ENCODE measurements at places on chromosomes 1 and 21.

GRCh38 chr1:158509471-158510156 lies 37.6 kb downstream of the OR10R2 start:
- DNase-seq: no peak

DNA sequence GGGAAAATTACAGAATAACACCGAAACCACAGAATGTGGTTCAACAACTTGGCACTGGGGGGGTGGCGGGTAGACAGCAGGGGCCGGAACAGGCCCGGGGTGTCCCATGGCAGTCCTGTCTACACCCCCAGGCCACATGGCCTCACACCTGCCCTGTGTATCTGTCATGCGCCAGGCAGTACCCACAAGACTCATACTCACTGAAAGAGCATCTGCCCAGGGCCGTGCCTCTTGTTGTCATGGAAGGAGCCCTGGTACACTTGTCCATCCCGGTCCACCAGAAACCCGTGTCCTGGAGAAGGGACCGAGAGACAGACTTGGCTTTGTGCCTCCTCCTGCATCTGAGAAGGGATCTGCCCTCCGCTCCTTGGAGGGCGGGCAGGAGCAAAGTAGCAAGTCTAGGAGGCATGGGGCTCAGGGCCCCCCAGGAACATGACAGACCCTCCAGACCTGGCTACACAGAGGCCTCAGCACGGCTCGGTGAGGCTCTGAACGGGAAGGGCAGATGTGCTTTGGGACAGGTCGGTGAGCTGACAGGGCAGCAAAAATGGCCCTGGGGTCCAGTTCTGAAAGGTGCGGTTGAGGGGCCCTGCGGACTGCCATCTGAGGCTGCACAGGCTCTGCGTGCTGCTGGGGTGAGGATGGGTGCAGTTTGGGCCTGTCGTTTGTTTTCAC lies 5.6 kb downstream of the MORN1 start:
- no peak for DNase-seq

GRCh38 chr1:13666317-13666716 lies 33.7 kb upstream of the PRDM2 start:
- DNase-seq: no peak

DNA sequence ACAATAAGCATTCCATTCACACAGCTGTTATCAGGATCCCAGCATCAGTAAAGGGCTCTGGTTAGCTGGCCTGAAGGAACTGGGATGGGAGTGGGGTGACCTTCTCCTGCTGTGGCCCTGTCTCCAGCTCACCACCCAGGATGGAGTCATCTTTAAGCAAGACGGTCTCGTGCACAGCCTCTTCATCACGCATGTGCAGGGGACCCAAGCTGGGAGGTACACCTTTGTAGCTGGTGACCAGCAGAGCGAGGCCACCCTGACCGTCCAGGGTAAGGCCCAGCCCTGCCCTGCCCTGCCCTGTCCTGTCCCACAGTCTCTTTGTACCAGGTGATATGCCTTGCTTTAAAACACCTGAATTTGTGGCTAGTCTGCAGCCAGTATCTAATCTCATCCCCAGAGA lies 24.3 kb downstream of the IGFN1 start:
- DNase-seq: no peak

DNA sequence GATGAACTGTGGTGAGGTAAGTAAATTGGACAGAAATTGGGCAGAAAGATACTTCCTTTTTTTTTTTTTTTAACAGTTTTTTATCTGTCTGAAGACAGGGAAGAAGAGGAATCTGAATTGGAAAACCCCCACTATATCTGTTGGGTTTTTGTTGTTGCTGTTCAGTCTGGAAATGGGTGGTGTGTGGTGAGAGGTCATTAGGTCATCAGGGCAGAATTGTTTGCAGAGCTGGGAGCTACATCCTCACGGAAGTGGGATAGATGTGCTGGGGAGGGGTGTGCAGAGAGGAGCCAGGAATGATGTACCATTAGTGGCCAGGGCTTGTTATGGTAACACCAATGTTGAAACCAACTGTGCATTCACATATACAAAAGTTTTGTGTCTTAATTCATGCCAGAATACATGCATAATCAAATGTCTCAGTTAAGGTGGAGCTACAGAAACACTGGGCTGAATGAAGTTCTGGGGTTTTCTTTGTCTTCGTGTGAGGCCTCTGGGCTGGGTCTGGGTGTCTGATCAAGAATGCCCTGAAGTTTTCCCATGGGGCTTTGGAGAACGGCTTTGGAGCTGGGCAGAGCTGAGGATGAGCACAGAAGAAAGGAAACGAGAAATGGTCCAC lies 12.4 kb downstream of the USP25 start:
- no peak for DNase-seq

- peak; percentile 64 for DNase-seq
These were observed 27.9 kb upstream of the BATF3 start for GRCh38 chr1:212727386-212728181.

GRCh38 chr1:192896376-192896775 lies 87.5 kb downstream of the RGS2 start:
- no peak for DNase-seq

- DNase-seq: no peak
These were observed 26.6 kb downstream of the DDAH1 start for GRCh38 chr1:85438353-85438752.

DNA sequence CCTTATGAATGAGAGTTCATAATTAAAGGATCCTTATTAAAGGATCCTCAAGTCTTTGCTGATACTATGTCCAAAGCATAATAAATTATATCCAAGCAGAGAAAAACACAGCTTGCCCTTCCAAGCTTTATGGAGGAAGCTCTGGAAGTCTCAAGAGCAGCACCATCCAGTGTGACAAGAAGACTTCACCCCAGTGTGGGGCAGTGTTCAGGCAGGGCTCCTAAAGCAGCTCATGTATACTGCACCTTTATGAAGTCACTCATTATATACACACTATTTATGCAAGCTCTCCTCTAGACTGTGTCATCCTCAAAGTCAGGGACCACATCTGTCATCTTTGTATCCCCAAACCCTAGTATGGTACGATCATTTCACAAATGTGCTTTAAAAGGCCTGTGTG lies 11.9 kb upstream of the CCN1 start:
- no peak for DNase-seq
